ENCODE measurements at places on chromosomes 7 and 10.

GRCh38 chr10:6140965-6141295, 52.1 kb downstream of the RBM17 start:
- DNase-seq: no peak

GRCh38 chr10:57338823-57339558, 928.7 kb downstream of the IPMK start:
- no peak for DNase-seq

- no peak for DNase-seq
These were observed 640.4 kb downstream of the TYW1 start for GRCh38 chr7:67637023-67637358.

DNA sequence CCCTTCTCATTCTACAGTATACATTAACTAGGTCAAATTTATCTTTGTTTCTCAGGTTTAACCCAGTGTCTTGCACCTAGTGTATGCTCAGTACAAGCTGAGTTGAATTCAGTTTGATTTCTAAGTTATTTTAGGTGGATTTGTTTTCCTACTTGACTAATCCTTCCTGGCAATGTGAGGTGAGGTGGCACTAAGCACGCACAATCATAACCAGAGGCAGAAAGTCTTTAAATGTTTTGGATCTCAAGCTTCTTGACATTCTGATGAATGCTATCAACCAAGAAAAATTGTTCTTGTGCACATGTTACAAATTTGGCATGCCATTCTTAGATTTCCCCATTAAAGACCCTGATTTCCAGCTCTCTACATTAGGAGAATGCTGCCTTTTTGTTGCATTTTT, 3.2 kb downstream of the BZW2 start:
- no peak for DNase-seq

GRCh38 chr10:3538656-3539531, 246.1 kb downstream of the KLF6 start:
- peak; percentile 84 for DNase-seq

DNA sequence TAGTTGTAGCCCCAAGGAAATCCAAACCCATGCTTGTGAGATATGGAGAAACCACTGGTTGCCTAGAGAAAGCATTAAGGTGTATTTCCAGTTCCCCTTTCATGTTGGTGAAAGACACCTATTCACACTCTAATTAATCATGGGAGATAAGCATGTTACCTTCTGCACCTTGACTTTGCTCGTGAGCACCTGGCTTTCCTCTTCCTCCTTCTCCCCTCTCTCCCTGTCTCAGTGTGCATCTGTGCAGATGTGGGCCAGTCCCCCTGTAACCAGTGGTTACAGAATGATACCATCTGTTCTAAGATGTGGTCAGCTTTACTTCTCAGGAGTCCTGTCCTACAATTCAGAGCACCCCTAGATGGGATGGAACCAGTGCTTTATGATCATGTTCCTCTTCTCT, 160.6 kb downstream of the LCOR start:
- no peak for DNase-seq

- DNase-seq: no peak
These were observed 690.5 kb upstream of the LRRN3 start for GRCh38 chr7:110400411-110400810.

DNA sequence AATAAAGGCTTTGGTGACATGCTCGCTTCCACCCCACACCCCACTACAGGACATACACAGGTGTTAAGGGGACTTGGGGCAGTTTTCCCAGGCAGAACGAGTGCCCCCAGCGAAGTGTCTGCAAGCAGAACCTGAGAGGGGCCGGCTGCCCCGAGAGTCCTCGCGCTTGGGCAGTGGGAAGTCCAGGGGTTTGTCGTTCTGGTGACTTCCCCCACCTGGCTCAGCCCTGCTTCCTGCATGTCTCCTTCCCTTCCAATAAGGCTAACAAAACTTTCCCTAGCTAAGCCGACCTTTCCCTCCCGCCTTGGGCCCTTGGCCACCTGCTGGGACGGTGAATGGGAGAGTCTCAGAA, 916 bp downstream of the VWA2 start:
- no peak for DNase-seq

GRCh38 chr10:2210088-2210487, 472.8 kb upstream of the ADARB2 start:
- DNase-seq: no peak

DNA sequence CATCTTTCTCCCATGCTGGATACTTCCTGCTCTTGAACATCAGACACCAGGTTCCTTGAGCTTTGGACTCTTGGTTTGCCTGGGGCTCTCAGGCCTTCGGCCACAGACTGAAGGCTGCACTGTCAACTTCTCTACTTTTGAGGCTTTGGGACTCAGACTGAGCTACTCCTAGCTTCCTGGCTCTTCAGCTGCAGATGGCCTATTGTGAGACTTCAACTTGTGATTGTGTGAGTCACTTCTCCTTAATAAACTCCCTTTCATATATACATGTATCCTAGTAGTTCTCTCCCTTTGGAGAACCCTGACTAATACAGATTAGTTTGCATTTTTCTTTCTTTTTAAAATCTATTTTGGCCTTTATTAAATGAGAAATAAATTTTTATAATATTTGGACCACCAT, 276.2 kb upstream of the SEMA3C start:
- DNase-seq: no peak

GRCh38 chr10:60335708-60336107, 54.0 kb downstream of the ANK3 start:
- DNase-seq: no peak

- no peak for DNase-seq
These were observed 100.8 kb downstream of the CTTNBP2 start for GRCh38 chr7:117772421-117772820.

- DNase-seq: no peak
These were observed 26.1 kb downstream of the CREB3L2 start for GRCh38 chr7:137975768-137976167.

All from sigmoid colon (tissue), 7 donors.